ENCODE measurements at places on chromosomes 1 and 21. TPM values are rescaled to one million over a fixed set of nuclear protein-coding genes. Genes with fewer than 3 reads are reported as not detected.

GRCh38 chr1:220680085-220680687 lies 10.0 kb upstream of the C1orf115 start:
- DNase-seq = peak; percentile 15

Gene PRR9
- not detected for total RNA-seq

Gene LRRN2
- total RNA-seq = not detected

Gene U2AF1
- total RNA-seq = 38.5 TPM

- no peak for DNase-seq
These were observed 180.4 kb upstream of the PKN2 start for GRCh38 chr1:88503646-88504045.

DNA sequence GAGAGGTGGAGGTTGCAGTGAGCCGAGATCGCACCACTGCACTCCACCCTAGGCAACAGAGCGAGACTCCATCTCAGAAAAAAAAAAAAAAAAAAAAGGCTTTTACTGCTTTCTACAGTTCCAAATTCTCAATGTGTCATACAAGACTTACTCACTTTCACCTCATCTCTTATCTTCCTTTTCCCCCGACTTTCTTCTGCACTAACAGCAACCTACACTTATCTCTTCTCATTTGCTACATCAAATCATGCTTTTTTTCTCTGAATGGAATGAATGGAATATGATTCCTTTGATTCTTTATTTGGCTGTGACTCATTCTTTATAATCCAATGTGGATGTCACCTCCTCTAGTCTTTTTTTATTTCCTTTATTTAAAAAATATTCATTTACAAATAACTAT lies 168.4 kb upstream of the DMRTA2 start:
- no peak for DNase-seq

GRCh38 chr1:64864018-64864940 lies 102.1 kb downstream of the JAK1 start:
- peak; percentile 64 for DNase-seq

DNA sequence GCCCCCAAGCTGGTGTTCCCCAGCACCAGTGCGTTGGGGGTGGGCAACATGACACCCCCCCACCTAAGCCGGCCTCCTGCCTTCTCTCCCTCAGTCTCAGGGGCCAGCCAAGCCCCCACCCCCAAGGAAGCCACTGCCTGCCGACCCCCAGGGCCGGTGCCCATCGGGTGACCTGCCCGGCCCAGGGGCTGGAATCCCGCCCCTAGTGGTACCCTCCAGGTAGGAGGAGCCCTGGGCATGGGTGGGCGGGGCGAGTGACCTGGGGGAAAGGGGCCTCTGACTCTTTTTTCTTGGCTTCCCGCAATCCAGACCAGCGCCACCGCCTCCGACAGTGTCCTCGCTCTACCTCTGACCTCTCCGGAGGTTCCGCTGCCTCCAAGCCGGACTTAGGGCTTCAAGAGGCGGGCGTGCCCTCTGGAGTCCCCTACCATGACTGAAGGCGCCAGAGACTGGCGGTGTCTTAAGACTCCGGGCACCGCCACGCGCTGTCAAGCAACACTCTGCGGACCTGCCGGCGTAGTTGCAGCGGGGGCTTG lies 1.3 kb upstream of the EFNA4 start:
- no peak for DNase-seq

Gene METTL18
- total RNA-seq = 10.9 TPM
